NB4 (cell line): ENCODE measurements at places on chromosomes 7 and 10.

GRCh38 chr7:152975076-152975475 lies 215.5 kb downstream of the ACTR3B start:
- DNase-seq: no peak

DNA sequence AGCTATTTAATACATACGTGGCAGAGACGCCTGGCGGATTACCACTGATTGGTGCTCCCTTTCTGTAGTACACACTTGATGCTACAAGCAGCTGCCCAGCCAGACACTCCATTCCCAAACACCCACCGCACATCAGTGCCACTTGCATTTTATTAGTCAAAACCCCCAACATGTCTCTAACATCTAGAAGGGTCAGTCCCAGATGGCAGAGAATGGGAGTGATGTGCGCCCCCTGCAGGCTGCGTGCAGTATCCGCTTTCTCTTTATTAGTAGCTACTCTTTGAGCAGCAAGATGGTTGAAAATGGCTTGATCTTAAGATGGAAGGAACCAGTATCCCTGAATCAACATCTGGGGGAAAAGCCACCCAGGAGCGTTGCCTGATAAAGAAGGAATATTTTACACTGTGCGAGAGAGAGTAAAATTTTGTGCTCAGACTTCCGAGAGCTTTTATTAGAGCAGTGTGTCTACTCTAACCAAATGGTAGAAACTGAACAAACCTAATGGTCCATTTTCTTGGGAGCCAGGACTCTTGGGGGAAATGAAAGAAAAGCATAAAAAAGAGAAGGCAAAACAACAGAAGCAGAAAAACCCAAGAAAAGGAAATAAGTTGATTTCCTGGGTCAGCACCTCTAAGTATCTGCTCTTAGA lies 78.3 kb downstream of the ST8SIA6 start:
- peak; percentile 32 for DNase-seq

- DNase-seq: no peak
These were observed 79.6 kb upstream of the MTPN start for GRCh38 chr7:136056651-136057231.

DNA sequence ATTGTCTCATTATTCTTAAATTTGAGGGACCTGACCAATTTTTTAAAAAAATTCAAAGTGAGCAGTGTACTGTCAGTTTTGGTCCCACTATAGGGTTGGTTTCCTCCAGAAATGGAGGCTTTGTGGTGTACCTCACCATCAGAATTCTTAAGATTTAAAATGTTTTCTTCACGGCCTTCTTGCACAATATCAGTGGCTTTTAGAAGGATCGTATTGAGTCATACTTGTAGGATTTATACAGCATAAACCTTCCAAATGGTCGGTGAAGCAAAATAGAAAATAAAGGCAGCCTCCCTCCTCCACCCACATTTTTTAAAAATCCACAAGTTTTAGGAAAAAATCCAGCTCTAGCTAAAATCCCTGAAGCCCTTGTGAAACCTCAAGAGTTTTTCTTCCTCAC lies 126.4 kb downstream of the RNLS start:
- DNase-seq: peak; percentile 78

- DNase-seq: no peak
These were observed 68.7 kb downstream of the CYCS start for GRCh38 chr7:25056368-25056767.

- peak; percentile 24 for DNase-seq
These were observed 11.7 kb downstream of the CPA5 start for GRCh38 chr7:130356121-130356875.

- no peak for DNase-seq
These were observed 80.4 kb downstream of the UBE3C start for GRCh38 chr7:157219154-157219553.

DNA sequence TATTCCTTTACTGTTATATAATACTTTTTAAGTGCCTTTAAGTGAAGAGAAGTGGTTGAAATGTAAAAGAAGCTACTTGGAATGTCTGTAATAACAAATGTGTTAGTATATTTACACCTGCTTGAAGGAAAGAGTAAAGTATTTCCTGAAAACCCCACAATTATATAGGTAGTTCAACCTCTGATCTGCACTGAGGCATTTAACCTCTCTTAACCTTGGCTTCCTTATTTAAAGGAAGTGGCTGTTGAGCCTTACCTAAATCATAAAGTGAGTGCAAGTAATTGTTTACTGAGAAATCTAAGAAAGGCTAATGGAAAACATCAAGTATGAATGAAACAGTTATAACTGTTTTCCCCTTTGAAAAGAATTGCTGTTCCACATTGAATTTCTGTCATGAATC lies 294.5 kb downstream of the ADK start:
- no peak for DNase-seq

GRCh38 chr10:3693022-3693697 lies 91.8 kb downstream of the KLF6 start:
- no peak for DNase-seq

- DNase-seq: peak; percentile 69
These were observed 2.2 kb upstream of the CLEC5A start for GRCh38 chr7:141949021-141949420.

- peak; percentile 68 for DNase-seq
These were observed 3.3 kb downstream of the AHR start for GRCh38 chr7:17301471-17302456.
